ENCODE measurements at places on chromosomes 2 and 18. TPM values are rescaled to one million over a fixed set of nuclear protein-coding genes. Genes with fewer than 3 reads are reported as not detected.

- DNase-seq = no peak
These were observed 164.1 kb upstream of the FBXO11 start for GRCh38 chr2:48070415-48070814.

DNA sequence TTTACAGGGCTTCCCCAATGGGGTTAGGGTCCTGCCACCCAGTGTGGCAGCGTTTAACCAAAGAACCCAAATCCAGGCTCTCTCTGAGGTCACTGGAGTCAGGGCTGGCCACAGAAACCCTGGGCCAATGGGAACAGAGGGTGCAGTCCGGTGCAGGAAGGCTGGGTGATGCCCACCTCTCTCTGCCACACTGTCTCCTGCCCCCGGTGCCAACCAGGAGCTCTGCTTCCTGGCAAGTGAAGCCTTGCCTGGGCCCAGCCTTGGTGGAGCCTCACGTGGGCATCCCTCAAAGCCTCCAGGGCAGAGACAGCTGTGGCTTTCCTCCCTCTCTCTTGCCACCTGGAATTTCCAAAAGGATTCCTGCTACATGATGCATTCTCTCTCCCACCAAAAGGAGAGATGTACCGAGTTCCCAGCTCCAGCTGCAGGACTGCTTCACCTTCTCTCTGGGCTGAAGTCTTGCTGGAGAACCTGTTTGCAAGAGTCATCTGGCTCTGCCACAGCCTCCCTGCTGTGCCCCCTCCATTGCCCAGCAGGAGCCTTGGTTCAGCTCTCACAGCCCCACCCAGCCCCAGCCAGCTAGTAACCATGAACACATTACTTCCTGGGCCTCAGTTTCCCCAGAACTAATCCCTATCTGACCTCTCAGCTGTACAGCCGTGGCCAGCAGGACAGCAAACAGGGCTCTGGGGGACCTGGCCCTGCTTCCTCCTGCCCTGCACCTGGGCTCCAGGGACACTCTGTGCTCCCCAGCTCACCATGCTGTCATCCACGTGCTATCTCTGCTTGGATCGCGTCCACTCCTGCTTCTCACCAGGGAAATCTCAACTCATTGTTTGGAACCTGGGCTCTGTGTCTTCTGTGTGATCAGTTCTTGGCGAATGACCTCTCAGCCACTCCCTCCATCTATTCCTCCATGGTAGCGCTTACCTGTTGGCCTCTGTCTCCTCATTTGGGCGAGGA is 43.4 kb downstream of the KCNF1 start:
- DNase-seq = peak; percentile 5

DNA sequence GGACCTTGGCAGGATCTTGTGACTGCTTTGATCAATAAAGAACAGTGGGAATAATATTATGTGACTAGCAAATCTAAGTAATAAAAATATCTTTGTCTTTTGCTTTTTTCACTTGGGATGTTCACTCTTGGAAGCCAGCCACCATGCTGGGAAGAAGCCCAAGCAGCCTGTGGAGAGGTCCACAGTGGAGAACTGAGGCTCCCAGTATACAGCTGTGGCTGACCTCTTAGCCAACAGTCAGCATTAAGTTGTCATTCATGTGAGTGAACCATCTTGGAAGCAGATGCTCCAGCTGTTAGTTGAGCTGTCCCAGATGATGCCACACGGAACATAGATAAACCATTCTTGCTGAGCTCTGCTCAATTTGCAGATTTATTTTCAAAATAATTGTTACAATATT is 160.0 kb downstream of the OSR1 start:
- DNase-seq = no peak

DNA sequence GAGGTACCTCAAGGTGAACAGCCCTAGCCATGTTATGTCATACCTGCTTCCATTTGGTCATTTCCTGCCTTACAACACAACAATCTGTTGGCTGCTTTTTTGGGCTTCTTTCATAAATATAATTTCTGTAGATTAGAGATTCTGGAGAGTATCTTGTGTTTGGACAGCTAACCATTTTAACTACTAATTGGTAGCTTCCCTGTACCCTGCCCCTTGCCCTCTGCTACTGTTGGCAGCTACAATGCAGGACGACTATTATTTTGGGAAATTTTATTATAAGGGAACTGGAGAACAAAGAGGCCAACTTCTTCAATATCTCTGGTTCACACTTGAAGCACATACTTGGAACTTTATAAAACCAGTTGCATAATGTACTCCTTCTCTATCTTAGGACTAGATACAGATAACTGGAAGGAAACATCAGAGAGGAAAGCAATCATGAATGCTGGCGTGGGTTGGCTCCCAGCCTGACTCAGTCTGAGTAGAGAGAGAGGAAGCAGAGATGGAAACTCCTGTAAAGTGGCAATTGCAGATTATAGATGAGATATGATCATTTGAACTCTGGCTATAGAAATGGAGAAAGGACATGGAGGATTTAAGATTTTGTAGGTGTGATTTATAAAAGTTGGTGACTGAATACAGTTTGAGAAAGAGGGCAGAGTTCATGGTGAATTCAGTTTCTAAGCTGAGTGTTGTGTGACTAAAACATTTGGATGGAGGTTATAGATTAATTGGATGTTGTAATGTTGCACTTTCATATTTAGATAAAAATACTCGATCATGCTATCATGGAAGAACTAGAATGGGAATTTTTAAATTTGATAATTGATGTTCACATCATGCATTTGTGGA is 74.5 kb downstream of the MDH1 start:
- no peak for DNase-seq

- DNase-seq = no peak
These were observed 38.1 kb downstream of the TMEM131 start for GRCh38 chr2:97957432-97958183.

GRCh38 chr2:209529579-209529978 is 105.7 kb downstream of the MAP2 start:
- no peak for DNase-seq

GRCh38 chr18:5167831-5168230 is 29.2 kb downstream of the AKAIN1 start:
- DNase-seq = no peak

DNA sequence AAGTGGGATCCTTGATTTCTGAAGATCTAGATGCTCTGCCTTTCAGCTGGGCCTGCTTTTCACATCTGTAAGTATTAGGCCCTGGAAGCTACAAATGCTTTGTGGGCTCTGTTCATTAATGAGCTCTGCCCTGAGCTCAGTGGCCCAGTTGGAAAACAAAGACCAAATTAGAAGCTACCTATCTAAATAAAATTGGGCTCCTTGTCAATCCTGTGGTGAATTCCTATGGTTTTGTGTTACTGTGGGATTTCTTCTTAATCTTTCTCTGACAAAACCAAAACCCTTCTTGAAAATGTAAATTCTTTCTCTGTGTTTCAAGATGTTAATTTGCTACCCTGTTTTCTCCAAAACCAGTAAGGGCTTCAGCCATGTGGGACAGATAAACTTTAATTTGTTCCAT is 219.0 kb upstream of the HS6ST1 start:
- DNase-seq = no peak

Gene SERPINB7
- total RNA-seq = 1.4 TPM

Gene HJURP
- total RNA-seq = 86.3 TPM

Gene STK16
- total RNA-seq = 8.9 TPM

Gene CTLA4
- not detected for total RNA-seq

Gene DSG2
- 22.3 TPM for total RNA-seq

Gene CNTNAP5
- not detected for total RNA-seq

All from Daoy (cell line).